ENCODE measurements at places on chromosomes 5 and 9.

- DNase-seq: no peak
Observed at GRCh38 chr9:110922145-110922544, 116.1 kb downstream of the LPAR1 start.

DNA sequence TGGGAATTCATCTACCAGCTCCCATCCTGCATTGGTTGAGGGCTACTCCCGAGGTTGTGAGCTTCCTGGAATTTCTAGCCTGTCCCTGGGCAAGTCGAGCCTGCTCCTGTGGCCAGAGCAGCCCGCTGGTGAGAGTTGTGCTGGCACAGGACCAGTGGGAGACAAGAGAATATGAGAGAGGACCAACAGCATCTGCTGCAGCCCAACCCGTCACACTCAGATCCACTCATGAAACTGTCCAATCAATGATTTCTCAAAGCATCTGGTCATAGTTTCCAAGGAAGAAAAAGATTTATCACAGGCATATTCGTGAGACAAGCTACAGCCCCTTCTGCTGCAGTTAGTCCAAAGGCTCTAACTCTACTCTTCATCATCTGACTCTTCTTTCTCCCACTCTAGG, 64.4 kb upstream of the RAI14 start:
- DNase-seq: no peak

DNA sequence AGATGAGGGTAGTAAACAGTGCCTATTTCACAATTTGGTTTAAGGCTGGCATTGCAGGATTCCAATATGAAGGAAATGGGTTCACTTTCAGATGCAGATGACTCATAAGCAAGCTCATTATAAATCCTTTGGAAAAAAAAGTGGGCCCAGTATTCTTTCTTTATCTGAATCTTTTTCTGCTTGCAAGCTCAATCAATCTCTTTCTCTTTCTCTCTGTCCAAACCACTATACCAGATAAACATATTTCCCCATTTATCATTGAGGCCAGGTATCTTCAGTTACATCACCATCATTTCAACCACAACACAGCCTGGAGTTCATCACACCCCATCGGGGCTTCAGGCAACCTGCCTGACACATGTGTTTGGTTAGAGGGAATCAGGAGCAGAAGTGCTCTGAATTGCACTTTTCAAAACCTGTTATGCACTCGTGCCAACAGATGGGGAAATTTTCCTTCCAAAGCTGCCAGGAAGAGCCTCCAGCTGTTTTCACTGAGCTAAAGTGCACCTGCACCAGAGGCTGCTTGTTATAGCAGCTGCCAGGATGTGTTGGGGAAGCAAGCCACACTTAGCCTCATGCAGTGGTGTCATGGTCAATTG, 30.0 kb upstream of the MAMDC2 start:
- DNase-seq: no peak

- DNase-seq: no peak
Observed at GRCh38 chr9:1156794-1157550, 106.8 kb downstream of the DMRT2 start.

DNA sequence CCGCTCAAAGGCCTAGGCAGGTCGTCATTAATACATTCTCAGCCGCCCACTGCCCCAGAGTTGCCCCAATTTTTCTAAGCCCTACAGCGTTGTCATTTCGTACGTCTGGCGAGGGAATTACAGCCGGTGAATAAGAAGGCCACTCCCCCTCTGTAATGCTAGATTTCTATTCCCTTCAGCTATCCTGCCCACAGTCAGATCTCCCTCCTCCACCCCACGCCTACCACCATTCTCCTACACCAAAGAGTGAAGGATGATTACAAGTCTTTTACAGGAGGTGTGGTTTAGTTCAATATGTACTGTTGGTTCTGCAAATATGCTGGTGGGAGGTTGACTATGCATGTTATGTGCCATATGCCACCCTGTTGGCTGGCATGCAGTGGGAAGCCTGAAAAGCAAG, 83.7 kb upstream of the SMIM15 start:
- no peak for DNase-seq

DNA sequence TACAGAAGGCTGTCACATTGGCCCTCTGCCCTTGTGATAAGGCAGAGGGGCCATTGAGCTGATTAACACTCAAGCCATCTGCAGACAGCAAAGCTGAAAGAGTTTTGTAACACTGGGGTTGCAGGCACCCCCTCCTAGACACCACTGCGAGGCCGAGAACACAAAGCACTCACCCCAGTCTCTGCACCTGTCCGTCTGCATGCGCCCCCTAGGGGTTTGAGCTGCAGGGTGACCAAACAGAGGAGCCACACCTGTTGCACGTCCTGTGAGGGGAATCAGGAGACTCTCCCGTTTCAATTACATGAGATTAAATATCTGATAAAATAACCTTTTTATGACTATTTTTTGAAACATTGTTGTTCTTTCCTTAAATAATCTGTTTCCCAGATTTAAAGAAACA, 1180.4 kb downstream of the CDH9 start:
- no peak for DNase-seq

GRCh38 chr9:122190597-122191381, 31.1 kb downstream of the MORN5 start:
- peak; percentile 7 for DNase-seq

DNA sequence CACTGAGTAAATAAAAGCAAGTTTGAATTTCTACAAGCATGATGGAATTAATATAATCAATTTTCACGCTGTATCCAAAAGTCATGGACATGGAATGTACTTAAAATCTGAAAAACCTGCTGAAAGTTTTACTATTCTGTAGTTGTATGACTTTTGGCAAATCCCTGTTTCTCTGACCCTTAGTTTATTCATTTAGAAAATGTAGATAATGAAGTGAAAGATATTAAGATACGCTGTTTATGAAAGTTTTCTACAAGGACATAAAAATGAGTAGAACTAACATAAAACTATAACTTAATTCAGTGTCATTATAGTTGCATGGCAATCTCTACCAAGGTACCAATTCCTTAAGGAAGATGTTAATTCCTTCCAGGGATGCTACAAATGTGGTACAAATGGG, 363.2 kb upstream of the MPDZ start:
- no peak for DNase-seq

DNA sequence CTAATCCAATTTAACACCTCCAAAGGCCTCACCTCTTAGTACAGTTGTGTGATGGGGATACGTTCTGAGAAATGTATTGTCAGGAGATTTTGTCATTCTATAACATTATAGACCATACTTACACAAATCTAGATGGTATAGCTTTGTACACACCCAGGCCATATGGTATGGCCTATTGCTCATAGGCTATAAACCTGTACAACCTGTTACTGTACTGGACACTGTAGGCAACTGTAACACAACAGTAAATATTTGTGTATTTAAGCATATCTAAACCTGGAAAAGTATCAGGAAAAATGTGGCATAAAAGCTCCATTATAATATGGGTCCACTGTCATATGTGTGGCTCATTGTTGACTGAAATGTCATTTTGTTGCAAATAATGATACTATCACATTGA, 12.1 kb downstream of the ACER2 start:
- DNase-seq: no peak

DNA sequence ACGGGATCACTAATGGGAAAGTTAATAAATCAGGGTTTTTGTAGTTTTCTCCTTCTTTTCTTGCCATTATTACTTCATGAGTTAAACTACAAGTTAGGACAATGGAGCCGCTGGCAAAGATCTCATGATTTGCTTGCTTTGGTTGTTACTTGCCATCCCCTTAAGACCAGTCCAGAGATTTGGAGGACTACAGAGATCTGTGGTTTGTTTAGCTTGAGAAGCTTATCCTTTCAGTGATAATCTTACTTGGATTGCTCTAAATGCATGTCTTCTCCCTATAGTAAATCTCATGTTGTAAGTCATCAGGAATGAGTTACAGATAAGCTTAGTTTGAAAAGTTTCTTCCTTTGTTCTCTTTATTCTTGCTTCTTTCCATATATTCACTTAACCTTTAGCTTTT, 70.9 kb downstream of the TLE4 start:
- DNase-seq: no peak

DNA sequence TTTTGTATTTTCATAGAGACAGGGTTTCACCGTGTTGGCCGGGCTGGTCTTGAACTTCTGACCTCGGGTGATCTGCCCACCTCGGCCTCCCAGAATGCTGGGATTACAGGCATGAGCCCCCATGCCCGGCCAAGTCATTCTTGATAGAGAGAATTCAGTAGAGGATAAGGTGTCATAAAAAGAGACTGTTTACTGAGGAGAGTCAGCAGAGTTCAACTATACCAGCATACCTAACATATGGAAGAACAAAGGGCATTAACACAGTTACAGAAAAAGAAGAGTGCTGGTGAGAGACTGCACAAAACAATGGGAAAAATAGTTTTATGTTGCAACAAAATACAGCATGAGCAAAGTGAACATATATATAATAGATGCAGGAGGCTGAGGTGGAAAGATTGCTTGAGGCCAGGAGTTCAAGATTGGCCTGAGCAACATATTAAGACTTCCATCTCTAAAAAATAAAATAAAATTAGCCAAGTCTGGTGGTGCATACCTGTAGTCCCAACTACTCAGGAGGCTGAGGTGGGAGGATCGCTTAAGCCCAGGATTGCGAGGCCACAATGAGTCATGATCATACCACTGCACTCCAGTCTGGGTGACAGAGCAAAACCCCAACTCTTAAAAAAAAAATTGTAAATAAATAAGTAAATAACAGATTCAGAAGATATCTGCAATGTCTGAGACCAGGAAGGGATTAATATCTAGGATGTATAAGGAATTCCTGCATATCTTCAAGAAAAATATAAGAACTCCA, 19.5 kb downstream of the B4GALT1 start:
- DNase-seq: no peak
